Caco-2 (cell line): ENCODE measurements at places on chromosomes 2 and 18.

DNA sequence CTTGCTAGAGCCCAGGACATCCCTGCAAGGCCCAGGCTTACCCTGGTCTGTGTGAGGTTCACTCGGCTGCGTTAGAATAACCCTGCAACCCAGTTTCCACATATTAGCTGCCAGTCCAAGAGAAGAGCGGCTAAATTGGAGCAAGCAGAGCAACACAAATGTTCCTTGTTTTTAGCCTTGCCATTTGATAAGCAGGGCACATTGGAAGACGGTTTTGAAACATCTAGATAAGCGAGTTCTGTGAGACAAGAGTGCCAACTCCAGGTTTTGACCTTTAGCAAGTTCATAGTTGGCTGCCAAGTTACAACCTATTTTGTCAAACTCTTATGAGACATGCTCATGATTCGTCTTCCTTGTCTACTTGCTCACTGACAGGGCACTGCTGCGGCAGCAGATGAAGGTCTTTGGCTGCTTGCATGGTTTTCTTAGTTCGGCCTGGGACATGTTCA lies 23.5 kb downstream of the DPP4 start:
- DNase-seq: no peak

GRCh38 chr18:76697441-76697901 lies 124.9 kb upstream of the ZNF236 start:
- DNase-seq: no peak

DNA sequence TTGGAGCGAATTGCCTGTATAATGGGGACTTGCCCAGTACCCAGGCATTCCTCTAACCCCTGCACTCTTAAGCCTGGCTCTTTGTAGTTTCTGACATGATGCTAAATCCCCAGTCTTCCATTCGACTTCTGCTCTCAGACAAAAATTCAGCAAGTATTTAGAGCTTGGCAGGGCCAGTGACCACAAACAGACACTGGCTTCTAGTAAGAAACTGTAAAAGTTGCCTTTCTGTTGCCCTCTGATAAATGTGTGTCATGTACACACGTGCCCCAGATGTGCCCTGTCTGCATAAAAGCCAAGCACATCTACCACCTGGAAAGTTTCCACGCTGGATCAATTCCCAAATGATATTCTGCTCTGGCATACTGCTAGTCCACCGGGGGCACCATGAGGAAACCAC lies 18.0 kb downstream of the PAX3 start:
- no peak for DNase-seq

GRCh38 chr18:50277942-50278341 lies 3.4 kb downstream of the MBD1 start:
- DNase-seq: no peak

- no peak for DNase-seq
Observed at GRCh38 chr18:8307960-8308359, 301.3 kb upstream of the RAB12 start.

GRCh38 chr2:1817256-1818051 lies 73.1 kb upstream of the PXDN start:
- peak; percentile 62 for DNase-seq

- DNase-seq: no peak
Observed at GRCh38 chr2:27379383-27379835, 1.1 kb downstream of the ZNF513 start.

- no peak for DNase-seq
Observed at GRCh38 chr2:39093218-39093898, 27.5 kb downstream of the SOS1 start.

- DNase-seq: no peak
Observed at GRCh38 chr2:219009294-219009693, 16.1 kb upstream of the CRYBA2 start.

- no peak for DNase-seq
Observed at GRCh38 chr2:176652300-176653182, 383.3 kb downstream of the MTX2 start.

DNA sequence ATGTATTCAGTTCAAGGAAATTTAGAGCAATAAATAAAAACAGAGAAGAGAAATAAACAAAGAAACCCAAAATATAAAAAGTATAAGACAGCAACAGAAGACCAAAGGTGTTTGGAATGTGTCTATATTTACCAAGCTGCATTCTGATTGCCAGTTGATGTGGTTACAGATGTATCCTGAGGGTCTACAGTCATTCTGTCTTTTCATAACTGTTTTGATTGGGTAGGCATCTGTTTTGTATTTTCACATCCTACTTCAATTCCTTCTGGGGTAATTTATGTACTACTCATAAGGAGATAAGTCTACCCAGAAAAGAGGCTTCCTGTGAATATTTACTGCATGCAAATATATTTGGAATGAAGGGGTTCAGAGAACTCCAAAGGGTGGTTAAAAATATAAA lies 596.8 kb upstream of the GCFC2 start:
- no peak for DNase-seq

- no peak for DNase-seq
Observed at GRCh38 chr2:17057109-17058017, 391.7 kb upstream of the CYRIA start.

DNA sequence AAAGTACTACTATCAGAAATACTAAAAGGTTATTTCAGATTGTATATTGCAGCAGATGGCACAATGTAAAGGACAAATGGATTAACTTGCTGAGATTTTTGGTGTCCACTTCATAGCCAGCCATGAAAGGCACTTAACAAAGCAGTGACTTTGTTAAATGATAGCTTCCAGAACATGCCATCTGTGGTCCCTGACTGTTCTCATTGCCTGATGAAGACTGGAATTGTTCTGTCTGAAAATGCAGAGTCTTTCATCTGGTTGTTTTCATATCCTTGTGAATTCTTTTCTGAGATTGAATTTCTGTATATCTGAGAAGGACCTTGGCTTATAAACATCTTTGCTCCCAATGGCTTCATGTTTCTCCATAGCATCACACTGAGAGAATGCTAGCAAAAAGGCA lies 44.4 kb upstream of the LRRTM1 start:
- no peak for DNase-seq

- peak; percentile 29 for DNase-seq
Observed at GRCh38 chr2:175251425-175252041, 70.0 kb upstream of the ATP5MC3 start.

GRCh38 chr2:54757500-54757899 lies 34.0 kb downstream of the EML6 start:
- no peak for DNase-seq

DNA sequence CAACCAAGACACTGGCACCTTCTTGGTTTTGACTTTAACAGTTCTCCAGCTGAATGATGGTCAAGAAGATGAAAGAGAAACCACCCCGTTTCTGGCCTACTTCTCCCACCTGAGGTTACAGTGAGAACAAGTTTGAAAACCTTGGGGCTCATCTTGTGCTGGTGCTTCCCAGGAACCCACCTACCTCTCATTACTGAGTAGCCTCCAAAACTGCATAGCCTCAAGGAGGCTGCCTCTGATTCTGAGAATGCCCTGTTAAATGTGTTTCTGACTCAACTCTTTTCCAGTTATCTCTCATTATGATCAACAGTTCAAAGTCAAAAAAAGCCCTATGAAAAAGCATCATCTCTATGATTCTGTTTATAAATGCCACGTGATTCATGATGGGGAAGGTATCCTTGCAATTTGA lies 121.9 kb downstream of the CACNB4 start:
- no peak for DNase-seq

GRCh38 chr18:41993151-41993550 lies 38.1 kb downstream of the PIK3C3 start:
- no peak for DNase-seq

GRCh38 chr2:74228772-74229171 lies 30.4 kb downstream of the MTHFD2 start:
- no peak for DNase-seq

DNA sequence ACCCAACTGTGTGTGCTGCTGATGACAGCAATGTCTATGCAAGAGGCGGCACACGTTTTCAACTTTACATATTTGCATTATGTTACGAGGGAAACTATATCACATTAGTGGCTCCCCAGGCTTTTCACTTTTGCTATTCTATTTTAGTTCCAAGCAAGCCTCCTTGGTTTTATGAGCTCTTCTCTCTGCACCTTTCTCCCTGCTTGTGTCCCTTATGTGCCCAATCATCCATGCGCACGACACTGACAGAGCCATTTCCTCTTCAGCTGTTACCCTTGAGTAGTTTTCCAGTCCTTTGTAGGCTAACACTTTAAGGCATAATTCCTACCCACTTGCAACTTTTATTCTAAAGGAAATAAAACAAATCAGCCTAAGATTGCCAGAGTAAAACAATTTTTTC lies 154.3 kb downstream of the TCF4 start:
- no peak for DNase-seq

- DNase-seq: no peak
Observed at GRCh38 chr18:998936-999335, 94.3 kb downstream of the ADCYAP1 start.

DNA sequence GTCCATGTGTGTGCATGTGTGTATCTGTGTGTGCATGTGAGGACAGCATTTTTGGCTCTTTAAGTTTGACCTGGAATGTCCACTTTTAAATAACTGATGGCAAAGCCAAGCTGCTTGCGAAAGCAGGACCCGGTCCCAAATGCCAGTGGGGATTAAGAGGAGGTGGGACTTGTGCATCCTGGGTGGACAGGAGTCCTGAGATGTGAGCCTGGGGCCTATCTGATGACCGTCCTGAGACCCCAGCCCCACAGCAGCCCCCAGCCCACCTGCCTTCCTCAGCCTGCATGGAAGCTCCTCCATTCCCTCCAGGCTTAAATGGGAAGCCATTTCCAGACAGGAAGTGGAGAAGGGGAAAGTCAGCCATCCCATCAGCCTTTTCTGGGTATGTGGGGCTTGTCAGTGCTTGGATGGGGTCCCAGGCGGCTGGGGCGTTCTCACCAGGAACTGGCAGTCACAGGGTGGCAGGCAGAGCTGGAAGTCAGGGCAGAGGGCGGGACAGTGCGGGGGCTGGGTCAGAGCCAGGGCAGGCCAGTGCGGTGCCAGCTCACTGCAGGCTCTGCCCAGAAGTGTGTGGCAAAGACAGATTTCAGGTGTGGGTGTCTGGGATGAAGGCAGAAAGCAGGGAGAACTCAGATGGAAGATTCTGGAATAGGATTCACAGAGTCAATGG lies 117.8 kb downstream of the ACKR3 start:
- no peak for DNase-seq

- DNase-seq: no peak
Observed at GRCh38 chr2:239892441-239893235, 132.5 kb downstream of the NDUFA10 start.

DNA sequence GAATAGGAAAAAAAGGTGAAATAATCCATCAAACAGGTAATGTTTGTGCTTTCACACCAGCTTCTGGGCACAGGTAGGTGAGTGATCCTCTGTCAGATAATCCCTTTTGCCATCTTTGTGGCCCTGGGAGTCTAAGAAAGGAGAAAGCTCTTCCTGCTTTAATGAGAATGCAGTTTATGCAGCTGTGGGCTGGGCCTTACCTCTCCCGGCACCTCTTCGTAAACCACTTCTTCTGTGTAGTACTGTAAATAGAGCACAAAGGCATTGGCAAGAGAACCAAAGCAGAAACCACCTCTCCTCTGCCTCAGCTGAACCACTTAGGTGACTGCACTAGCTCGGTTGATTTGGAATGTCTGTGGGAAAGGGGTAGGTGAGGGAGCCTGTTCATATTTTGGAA lies 4.9 kb downstream of the NEB start:
- no peak for DNase-seq

DNA sequence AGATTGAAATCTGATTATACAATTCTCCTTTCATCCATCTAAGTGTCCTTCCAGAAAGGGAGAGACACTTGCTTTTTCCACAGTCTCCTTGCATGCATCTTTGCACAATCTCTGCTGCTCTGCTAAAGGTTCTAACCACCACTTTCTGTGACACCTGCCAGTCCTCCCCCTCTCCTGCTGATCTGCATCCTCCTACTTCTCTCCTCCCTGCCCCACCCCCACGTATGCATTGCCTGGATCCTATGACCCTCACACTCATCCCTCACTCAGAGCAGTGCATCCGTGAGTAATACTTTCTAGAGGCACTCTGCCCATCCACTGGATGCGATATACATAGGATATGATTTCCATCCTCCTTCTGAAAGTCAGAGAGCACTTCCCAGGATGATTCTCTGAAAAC lies 27.7 kb upstream of the TRAPPC8 start:
- no peak for DNase-seq

DNA sequence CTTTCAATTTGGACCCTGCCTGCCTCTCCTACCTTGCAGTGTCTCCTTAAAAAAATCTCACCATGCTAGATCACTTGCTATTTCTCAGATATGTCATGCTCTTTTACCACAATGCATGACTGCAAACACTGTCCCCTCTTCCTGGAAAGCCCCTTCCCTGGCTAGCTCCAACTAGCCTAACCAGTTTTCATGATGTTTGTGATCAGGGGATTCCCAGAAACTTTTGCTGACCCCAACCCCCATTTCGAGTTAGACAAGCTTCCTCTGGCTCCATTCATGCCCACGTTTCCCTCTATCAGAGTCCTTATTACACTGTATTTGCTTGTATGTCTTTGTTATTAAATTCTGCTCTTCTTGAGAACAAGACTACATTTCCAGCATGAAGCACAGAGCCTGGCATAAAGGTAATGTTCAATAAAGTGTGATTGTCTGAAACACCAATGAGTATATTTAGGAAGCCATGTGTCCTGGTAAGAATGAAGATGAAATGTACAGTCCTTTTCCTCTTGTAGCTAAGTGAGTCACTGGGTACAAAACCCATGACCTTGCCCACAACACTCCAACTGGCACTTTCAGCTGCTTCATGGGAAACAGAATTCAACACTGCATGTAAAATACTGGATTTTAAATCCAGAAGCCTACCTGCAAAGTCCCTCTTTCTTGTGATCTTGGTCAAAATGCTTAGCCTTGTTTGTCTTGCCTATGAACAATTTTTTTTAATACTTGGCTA lies 62.0 kb upstream of the ATL2 start:
- DNase-seq: peak; percentile 12

DNA sequence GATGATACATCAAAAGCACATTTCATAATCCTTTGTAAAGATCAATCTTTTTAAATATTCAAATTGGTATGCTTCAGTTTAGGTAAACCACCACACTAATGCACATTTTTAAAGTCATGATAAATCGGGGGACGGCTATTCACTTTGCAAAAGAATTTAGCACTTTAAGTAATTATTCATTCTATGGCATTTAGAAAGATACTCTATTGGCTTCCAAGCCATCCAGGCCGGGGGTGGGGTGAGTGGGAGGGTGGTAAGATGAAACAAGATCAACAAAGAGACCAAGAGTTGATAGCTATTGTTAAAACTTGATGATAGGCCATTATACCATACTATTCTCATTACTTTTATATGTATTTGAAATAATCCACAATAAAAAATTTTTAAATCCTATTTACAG lies 41.0 kb downstream of the EPG5 start:
- DNase-seq: no peak

- DNase-seq: no peak
Observed at GRCh38 chr2:97751752-97752151, 38.4 kb downstream of the ZAP70 start.
